ENCODE measurements at places on chromosomes 4 and X. TPM values are rescaled to one million over a fixed set of nuclear protein-coding genes. Genes with fewer than 3 reads are reported as not detected.
A peak's percentile ranks its signal among the peaks of the same experiment; 100 is the strongest.

Gene GAGE1
- total RNA-seq = not detected

DNA sequence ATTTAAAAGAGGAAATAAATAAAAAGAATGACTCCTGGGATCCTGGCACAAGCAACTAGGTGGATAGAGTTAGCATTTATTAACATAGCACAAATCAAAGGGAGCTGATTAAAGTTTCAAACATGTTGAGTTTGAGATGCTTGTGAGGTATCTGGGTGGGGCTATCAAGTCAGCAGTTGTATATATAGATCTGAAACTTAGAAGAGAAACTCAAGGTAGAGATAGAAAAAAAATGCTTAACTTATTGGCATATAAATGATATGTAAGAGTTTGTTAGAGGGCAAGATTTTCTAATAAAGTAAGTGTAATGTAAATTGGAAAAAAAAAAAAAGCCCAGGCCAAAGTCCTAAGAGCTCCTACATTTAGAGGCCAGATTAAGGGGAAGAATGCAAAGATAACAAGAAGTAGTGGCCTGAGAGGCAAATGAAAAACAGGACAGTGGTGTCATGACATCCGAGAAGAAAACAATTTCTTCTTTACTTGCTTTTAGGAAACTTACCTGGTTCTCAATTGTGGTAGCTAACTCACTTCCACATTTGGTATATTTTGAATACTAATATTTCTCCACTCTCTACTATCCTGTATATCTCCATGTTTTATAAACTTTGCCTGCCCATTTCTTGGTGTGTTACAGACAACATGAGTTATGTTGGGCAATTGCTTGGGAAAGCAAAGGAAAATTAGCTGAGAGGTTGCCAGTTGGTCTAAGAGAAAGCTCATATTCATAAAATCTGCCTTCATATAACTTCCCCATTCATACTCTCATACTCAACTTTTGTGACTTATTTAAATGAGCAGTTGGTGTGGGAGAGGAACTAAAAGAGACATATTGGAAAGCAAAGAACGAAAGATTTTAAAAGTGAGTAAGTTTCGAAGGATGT lies 169.2 kb downstream of the PARM1 start:
- no peak for DNase-seq

- no peak for DNase-seq
Measured at GRCh38 chr4:16199093-16199492, 27.2 kb downstream of the TAPT1 start.

- DNase-seq = no peak
Measured at GRCh38 chr4:151331276-151332042, 6.1 kb upstream of the SH3D19 start.

DNA sequence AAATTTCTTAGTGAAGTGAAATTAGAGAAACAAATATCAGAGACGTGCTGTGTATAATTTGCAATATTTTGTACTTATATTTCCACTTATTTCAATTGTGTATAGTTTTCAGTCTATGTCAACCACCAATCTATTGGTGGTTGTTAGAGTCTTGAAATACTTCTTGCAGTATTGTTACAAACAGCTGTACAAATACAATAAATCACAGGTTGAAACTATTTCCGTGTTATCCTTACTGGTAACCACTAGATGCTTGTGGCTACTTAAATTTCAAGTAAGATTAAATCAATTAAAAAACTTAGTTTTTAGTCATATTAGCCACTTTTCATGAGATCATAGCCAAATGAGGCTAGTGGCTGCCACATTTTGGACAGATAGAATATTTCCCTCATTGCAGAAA lies 520.5 kb downstream of the GBA3 start:
- no peak for DNase-seq

- peak; percentile 41 for DNase-seq
Measured at GRCh38 chr4:81214881-81215868, at the start of gene PRKG2. Gene PRKG2 (minus strand): TSS chr4:81215222. CDS start chr4:81205047, 10,175 bp downstream.

Gene FREM3
- not detected for total RNA-seq

DNA sequence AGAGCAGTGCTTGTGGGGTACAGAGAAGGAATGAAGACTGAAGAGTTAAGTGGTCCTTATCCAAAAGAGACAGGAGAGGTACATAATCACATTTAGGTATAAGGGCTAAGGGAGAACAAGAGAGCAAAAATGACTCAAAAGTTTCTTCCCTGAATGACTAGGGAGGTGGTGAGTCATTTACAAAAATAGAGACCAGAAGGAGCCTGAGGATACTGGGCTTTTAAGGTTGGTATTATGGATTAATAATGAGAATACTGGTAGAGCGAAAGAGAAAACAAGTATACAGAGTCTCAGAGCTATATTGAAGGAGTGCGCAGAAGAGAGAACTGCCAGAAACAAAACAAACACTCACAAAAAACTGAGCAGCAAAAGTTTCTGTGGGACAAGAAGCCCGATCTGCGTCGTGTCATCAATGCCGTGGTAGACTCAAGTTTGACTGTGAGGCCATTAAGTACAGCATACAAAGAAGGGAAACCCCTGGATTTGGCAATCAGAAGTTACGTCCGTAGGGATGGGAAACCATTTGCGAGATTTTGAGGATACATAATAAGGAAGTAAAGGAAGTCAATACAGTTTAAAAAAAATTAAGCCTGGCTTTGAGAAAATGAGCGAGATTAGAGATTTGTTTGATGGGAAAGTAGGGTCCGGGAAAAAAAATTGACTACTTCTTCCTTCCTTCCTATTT lies 129.1 kb upstream of the STIM2 start:
- no peak for DNase-seq

Gene NIPAL1
- 21.1 TPM for total RNA-seq

Gene F9
- total RNA-seq = not detected

Gene COX18
- total RNA-seq = 15.4 TPM

Gene CTAG1B
- total RNA-seq = not detected

Gene IGFBP7
- total RNA-seq = 8.4 TPM

DNA sequence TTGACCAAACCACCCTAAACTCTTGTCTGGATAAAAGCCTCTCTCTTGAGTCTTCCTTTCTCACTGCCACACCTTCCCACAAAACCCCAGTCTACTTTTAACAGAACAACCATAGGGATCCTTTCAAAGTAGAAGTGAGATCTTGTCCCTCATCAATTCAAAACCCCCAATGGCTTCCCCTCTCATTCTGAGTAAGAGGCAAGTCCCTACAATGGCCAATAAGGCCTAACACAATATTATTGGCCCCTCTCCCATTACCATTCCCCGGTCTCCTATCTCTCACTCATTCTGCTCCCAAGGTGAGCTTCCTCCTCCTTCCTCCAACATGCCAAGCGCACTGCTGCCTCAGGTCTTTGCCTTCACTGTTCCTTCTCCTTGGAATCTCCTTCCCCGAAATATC lies 57.1 kb downstream of the REELD1 start:
- no peak for DNase-seq
